ENCODE measurements at places on chromosomes 16 and 17. TPM values are rescaled to one million over a fixed set of nuclear protein-coding genes. Genes with fewer than 3 reads are reported as not detected.

The TBC1D26 gene
- 23.7 TPM for polyA plus RNA-seq

- peak; percentile 85 for DNase-seq
Observed at GRCh38 chr17:143785-144281, 6.5 kb downstream of the SCGB1C2 start.

DNA sequence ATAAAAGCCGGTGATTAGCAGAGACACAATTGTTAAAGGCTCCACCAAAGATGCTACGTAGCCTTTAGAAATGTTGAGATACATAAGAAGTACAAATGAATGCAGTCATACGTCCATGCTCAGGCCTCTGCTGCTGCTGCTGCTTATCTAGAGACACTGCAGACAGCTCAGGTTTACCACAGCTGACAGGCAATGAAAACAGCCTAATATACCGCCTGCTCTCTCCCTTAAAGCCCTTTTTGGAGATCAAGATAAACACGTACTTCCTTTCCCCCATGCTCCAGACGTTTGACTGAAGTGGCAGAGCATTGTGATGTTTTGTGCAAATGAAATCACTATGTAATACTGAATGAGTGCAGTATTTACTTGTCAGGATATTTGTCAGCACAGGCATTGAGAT lies 185.3 kb downstream of the AATF start:
- DNase-seq: no peak

The KRTAP1-1 gene
- polyA plus RNA-seq: not detected

GRCh38 chr17:17466511-17466910 lies 10.3 kb upstream of the MED9 start:
- no peak for DNase-seq

DNA sequence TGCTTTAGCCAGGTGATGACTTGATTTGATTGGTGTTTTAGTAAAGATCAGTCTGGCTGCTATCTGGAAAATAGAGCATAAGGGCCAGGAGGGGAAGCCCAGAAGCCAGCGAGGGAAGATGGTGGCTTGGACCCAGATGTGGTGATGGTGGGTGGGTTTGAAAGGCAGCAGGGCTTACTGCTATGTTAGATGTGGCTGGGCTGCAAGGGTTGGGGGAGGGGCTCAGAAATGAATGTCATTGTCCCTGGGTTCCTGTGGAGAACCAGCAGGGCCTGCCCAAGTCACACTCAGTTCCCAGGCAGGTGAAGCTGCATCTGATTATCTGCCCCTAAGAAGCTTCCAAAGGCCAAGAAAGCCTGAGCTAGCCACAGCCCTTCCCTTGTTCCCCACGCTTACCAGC lies 71.7 kb upstream of the BRD7 start:
- peak; percentile 2 for DNase-seq

DNA sequence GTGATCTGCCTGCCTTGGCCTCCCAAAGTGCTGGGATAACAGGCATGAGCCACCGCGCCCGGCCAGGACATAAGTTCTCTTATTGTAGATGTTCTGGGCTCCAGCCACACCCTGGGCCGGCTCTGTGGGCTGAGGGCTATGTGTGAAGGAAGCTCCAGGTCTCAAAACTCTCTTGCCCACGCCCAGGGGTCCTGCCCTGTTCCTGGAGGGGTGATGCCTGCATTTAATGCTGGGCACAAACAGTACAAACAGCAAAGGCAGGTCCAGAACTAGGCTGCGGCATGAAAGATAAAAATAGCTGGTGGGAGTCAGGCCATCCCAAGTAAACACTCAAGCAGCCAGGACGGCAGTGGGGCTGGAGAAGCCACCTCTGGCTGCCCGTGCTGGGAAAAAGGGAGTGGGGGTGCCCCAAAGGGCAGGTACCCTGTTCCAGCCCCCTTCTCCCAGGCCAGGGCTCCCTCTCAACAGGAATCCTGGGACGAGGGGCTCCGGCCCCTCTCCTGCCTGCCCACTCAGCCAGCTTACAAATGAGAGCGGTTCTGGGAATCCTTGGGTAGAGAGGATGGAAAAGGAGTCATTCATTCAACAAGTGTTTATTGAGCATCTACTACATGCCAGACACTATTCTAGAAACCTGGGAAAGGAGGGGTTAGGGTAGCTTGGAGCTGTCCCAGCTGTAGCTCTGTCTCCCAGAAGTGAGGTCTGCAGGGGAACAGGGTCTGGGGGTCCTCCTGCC lies 4.6 kb downstream of the TRIM47 start:
- DNase-seq: peak; percentile 54

The NPIPB9 gene
- polyA plus RNA-seq: 11.3 TPM

- DNase-seq: peak; percentile 23
Observed at GRCh38 chr17:40953881-40954280, 12.9 kb downstream of the KRT39 start.

The KRTAP3-2 gene
- not detected for polyA plus RNA-seq

GRCh38 chr16:80085606-80086005 lies 455.2 kb upstream of the DYNLRB2 start:
- no peak for DNase-seq

DNA sequence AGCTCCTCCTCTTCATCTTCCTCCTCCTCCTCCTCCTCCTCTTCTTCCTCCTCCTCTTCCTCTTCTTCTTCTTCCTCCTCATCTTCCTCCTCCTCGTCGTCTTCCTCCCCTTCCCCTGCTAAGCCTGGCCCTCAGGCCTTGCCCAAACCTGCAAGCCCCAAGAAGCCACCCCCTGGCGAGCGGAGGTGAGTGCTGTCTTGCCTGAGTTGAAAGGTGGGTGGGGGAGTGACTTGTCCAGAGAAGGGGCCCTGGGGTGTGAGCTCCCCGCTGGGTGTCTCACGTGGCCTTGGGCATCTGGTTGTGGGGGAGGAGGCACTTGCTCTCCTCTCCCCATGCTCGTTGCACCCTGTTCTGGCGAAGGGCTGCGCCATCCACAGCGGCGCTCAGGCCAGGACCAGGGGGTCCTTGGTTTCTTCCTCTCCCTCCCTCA lies 8.0 kb downstream of the ELOB start:
- DNase-seq: no peak

The LRRC75A gene
- 39.1 TPM for polyA plus RNA-seq

The CD300LB gene
- 0.30 TPM for polyA plus RNA-seq

- DNase-seq: no peak
Observed at GRCh38 chr17:17730250-17730935, 49.1 kb downstream of the RAI1 start.

DNA sequence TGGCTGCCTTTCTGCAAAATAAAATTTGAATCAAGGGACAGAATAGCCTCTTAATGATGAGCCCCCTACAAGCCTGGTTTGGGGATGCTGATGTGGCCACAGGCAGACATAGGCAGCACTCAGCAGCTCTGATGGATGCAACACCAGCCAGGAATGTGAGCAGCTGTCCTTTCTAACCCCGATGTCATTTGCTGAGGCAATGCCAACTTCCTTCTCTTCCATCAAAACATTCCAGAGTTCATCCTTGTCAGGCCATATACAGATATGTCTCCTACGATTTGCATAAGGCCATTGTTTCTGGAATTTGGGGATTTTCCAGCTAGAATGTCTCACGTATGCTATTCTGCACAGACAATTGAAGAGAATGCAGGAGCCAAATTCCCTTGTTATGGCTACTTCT lies 52.1 kb upstream of the MYOCD start:
- no peak for DNase-seq

- DNase-seq: no peak
Observed at GRCh38 chr17:77654850-77655249, 303.7 kb upstream of the TNRC6C start.

Measured in testis (tissue), 5 donors.